ENCODE measurements at places on chromosomes 2 and 18.

DNA sequence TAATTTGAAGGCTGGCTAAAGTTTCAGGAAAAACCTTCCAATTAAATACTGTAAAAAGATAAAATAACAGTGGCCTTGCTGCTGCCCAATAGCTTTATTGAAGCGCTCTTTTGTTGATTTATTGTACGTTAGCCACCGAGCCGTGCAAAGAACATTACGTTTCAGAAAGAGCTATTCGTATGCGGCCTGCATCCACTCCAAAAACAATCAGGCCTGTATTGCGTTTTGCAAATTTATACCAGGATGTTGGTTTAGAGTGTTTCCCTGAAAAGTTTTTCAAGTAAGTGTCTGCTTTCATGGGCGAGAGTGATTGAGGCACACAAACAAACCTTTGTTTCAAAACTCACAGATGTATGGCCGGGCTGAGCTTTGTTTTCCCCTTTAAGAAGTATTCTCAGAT lies 257.2 kb upstream of the SALL3 start:
- no peak for DNase-seq

GRCh38 chr2:134462791-134463698 lies 209.2 kb downstream of the MGAT5 start:
- no peak for DNase-seq

DNA sequence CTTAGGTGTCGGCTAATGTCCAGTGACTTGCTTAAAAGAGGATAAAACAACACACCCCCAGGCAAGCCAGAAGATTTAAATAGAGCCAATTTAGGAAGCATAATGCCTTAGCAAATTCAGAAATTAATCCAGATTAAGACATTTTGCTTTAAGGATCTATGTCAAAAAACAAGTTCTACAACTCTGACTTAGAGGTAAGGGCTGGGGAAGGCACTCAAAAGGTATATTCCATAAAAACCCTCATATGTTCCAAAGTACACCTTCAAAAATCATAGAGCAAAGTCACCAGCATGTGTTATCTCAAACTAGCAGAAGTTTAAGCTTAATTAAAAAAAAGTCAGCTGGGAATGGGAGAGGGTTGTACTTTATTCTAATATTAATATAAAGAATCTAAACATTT lies 206.4 kb downstream of the NOL4 start:
- DNase-seq = no peak

GRCh38 chr2:44934038-44934982 lies 7.2 kb upstream of the SIX3 start:
- DNase-seq = no peak

GRCh38 chr18:44246001-44246400 lies 434.7 kb upstream of the SETBP1 start:
- DNase-seq = no peak

- no peak for DNase-seq
Observed at GRCh38 chr2:236744281-236744705, 174.7 kb downstream of the ACKR3 start.

DNA sequence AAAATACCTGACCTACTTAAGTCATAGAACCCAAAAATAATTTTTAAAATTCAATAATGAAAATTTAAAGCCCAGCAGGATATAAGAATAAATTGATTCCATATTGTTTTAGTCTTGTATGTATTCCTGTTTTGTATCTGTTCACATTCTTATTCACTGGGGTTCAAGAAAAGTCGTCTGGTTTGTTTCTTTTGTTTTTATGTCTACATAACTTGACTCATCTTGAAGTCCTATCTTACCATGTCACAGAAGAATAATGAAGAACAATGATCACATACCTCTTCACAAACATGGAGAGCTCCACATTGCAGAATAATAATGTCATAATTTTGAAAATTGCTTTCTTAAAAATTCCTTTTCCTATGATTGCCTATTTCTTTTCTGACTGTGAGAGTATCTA lies 43.4 kb upstream of the LRP1B start:
- no peak for DNase-seq

- DNase-seq = peak; percentile 64
Observed at GRCh38 chr2:70340761-70341476, 39.1 kb upstream of the FAM136A start.

DNA sequence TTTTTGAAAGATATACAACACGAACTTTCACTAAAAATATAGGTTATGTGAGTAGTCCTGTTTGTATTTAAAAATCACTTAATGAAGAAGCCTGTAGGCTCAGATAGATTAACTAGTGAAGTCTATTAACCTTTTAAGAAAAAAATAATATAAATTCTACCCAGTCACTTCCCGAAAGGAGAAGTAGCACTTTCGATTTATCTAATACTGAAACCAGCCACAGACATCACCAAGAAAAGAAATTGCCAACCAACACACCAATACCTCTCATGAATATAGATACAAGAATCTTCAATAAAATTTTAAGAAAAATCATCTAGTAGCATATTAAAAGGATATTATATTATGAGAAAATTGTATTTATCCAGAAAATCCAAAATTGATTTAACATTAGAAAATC lies 160.5 kb downstream of the GALNT13 start:
- no peak for DNase-seq

DNA sequence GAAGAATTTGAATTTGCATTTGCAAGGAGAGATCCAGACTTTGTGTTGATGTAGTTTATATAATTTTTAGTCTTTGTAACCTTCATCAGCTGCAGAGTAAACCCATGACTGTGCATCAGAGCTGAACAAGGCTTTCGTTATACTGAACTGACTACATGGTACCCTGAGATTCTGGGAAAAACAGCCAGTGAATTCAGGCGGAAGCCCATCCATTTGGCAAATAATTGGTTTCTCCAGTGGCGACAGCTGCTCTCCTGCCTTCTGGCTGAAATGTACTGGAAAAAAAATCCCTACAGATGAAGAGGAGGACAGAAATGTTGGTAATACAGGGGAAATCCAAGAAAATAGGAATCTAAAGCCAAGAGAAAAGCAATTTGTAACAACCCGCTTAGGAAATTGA lies 657.5 kb upstream of the CDH7 start:
- DNase-seq = no peak

DNA sequence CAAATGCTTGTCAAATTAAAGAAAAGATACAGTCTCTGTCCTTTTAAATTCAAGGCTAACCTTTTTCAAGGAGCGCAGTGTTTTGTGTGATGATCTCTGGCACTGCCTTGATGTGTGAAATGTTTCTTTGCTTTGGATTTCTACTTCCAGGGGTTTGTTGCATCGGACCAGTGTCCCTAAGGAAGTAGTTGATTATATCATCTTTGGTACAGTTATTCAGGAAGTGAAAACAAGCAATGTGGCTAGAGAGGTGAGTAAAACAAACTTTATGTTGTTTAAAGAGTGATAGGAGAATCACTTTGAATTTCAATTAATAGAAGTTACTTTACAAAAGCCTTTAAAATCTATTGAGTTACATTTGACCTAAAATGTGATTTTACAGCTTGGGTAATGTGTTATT lies 28.8 kb downstream of the HADHB start:
- DNase-seq = no peak

DNA sequence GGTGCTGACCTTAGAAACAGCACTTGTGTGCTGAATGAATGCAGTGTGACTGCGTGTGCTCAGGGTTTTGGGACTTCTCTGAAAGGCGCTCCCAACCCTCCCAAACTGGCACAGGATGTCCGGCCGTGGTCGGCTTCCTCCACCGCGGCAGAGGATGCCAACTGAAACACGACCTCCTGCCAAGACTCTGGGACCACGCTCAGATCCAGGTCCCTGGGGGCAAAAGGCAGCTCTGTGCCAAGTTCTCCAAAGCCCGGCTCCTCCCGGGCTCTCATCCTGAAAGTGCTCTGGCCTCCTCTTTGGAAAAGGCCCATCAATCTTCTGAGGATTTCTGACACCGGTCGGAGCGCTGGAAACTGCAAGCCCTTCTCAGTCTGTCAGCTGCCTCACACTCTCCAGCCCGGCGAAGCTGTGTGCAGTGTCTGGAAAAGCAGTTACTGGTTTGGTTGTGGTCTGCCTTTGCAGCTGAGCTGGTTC lies 32.3 kb upstream of the ZBTB7C start:
- DNase-seq = no peak

DNA sequence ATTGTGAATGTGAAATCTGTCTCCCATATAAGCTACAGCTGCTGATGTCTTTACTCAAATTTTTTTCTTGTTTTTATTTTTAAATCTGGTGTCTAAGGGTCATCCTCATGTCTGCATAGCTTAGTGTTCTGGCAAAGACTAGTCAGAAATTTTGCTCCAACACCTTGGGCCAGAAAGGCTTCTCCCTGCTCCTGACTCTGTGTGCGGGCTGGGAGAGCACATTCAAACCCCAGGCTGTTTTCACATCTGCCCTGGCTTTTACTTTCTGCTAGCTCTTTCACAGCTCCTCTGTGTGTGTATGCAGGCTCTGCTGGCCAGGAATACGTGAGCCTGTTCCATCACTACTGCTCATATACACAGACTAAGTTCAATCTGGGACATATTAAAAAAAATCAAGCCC lies 102.9 kb upstream of the RIOK3 start:
- no peak for DNase-seq

DNA sequence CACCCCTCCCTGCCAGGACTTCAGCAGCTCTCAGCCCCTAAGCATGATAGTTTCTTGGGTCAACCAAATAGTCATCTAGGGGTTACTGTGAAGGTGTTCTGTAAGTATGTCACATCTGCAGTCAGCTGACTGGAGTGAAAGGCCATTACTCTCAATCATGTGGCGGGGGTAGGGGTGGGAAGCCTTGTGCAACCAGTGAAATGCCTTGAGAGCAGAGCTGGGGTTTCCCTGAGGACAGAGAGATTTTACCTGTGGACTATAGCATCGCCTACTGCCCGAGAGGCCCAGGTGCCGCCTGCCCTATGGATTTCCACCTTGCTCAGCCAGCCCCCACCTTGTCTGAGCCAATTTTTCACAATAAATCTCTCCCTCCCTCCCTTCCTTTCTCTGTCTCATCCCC lies 20.9 kb upstream of the KLF11 start:
- DNase-seq = no peak

GRCh38 chr2:236600892-236601291 lies 31.3 kb downstream of the ACKR3 start:
- no peak for DNase-seq
